ENCODE measurements at places on chromosomes 2 and 18.

DNA sequence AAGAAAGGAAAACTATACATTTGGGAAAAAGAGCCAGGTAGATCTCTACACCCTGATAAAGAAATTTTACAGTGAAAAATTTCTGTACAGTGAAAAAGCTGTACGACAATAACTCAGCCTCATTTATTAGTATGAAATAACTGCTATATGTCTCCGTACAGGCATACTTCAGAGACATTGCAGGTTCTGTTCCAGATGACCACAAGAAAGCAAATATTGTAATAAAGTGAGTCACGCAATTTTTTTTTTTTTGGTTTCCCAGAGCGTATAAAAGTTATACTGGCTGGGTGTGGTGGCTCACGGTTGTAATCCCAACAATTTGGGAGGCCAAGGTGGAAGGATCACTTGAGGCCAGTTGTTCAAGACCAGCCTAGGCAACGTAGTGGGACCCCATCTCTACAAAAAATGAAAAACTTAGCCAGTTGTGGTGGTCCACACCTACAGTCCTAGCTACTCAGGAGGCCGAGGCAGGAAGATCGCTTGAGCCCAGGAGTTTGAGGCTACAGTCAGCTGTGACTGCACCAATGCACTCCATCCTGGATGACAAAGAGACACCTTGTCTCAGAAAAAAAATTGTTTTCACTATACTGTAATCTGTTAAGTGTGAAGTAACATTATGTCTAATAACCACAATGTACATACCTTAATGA lies 28.2 kb upstream of the AMMECR1L start:
- DNase-seq: peak; percentile 74

DNA sequence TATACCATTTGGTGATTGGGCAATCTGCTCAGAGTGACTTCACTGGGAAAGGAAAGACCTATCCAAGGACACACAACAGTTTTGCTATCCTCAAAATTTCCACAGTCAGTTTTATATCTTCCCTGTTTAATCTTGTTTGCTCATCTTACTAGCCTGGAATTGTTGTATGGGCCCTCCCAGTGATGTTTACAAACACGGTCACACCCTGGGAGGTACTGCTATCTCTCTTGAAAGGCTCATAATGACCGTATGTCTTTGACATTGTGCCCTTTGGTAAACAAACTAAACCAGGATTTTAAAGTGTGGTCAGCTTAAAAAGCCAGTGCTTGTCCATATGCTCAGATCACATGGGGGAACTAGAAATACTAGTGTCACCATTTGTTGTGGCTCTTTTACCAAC lies 277.0 kb downstream of the CDH2 start:
- peak; percentile 28 for DNase-seq

GRCh38 chr2:98483257-98483861 lies 38.7 kb downstream of the INPP4A start:
- DNase-seq: no peak

DNA sequence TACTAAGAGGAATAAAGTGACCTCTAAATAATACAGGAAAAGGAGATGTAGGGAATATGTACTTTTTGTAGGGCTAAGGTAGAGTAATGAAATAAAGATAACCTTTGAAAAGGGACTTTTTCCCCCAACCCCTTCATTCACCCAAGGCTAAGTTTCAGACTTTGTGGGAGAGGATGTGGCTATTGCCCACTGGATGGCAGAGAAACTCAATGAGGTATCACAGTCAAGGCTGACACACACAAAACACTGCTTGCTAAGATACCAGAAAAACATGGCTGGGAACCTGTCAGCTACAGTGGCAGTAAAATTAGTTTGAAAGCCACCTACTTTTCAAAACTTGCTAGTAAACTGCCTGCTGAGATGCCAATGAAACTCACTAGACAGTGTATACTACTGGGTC lies 158.8 kb upstream of the WDSUB1 start:
- DNase-seq: no peak

- DNase-seq: no peak
These were observed 24.6 kb downstream of the ITGB6 start for GRCh38 chr2:160175169-160176134.

- DNase-seq: peak; percentile 49
These were observed 18.2 kb upstream of the TMEM247 start for GRCh38 chr2:46461011-46461674.

- DNase-seq: no peak
These were observed 221.9 kb upstream of the SETBP1 start for GRCh38 chr18:44458777-44459176.

GRCh38 chr18:80095414-80095813 lies 13.6 kb upstream of the ADNP2 start:
- DNase-seq: no peak

GRCh38 chr2:36554531-36554930 lies 43.4 kb downstream of the FEZ2 start:
- no peak for DNase-seq

- DNase-seq: no peak
These were observed 1115.3 kb downstream of the LRP1B start for GRCh38 chr2:141015341-141016047.

DNA sequence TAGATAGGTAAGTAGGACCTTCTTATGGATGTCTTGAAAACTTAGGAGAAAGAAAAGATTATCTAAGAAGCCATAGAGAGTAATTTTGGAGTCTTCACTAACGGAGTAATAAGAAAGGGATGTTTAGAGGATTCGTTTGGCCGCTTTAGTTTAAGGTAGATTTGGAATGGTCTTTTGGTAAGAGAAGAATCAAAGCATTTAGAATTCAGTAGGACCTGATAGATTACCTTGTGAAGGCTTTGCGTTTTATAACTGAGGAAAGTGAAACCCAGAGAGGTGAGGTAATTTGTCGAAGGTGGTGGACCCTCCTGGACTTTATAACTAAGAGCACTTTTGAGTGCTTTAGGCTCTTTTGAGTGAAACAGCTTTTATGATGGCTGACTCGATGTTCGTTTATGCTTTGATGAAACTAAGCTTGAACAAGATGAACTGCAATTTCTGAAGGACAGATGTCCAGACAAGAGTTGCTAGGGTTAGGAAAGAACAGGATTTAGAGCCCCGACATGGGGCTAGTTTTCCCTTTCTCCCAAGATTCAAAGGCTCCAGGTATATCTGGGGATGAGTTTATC lies 1.3 kb downstream of the MYL12B start:
- DNase-seq: no peak

DNA sequence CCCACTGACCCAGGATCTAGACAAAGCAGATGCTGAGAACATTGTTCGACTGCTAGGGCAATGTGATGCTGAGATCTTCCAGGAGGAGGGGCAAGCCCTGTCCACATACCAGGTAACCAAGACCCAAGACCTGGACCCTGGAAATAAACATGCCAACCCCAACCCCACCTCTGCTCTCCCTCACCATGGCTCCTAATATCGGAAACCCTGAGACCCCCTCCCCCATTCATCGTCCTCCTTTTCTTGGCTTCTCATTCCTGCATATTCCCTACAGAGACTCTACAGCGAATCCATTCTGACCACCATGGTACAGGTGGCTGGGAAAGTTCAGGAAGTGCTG lies 619 bp downstream of the GCKR start:
- no peak for DNase-seq

DNA sequence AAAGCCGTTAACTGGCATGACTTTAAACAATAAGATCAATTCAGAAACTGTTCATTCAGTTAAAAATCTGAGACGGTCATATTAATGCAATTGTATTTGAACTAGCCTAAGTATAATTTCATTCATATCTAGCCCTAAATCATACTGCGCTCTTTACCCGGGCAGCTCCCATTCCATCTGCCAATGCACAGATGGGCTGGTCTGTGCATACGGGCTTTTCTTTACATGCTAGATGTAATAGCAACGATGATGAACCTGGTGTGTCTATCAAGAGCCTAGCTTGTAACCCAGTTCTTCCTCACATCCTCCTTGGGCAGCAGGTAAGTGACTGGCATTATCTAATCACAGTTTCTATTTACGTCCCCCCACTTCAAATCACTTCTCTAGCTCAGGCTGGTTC lies 631.5 kb upstream of the KLHL29 start:
- DNase-seq: no peak

DNA sequence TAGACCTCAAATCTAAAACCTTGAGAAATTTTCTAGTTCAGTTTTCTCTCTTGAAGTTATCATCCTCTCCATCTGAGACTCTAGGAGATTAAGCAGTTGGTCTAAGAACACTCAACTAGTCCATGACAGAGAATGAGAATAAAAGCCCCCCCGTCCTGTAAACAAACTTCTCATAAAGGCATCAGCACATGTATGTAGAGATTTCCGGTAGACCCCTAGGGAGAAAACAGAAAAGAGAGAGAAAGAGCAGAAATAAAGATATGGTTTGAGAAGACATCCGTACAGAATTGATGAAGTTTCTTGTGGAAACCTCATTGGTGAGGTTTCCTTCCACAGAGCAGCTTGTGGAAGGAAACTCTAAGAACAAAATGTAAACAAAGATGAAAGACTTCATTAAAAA lies 3.2 kb upstream of the GPR155 start:
- no peak for DNase-seq

- no peak for DNase-seq
These were observed 361.0 kb upstream of the NT5C1B start for GRCh38 chr2:18950361-18950851.

GRCh38 chr2:207879536-207879935 lies 109.8 kb upstream of the FZD5 start:
- DNase-seq: no peak

DNA sequence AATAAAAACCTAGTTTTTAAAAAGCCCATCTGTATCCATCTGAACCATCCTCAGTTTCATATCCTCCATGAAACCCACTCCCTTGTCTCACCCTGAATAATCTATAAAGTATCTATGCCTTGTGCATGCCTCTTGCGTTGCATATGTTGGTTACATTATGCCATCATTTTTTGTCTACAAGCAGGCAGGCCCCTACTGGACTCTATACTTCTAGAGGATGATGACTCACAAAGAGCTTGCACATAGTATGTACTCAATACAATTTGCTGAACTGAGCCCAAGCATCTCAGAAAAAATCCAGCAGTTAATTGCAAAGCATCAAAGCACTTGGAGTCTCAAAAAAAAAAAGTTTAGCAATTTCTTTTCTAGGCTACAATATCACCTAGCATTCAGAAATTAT lies 95.6 kb downstream of the DYM start:
- no peak for DNase-seq

DNA sequence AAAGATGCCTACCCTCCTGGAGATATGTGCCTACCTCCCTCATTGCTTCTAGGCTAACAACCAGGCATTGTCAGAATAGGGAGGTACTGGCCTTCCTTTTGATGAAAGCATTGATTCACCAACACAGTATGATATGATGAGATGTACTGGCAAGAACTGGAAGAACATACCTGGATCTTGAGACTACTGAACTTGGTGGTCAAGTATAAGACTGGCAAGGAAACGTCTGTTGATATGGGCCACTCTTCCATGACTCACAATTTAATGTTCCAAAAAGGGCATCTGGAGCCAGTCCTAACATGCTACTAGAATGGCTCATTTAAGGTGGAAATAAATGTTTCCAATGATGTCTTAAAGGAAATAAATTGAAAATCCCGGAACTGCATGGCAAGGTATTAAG lies 18.1 kb downstream of the DTNB start:
- DNase-seq: no peak

DNA sequence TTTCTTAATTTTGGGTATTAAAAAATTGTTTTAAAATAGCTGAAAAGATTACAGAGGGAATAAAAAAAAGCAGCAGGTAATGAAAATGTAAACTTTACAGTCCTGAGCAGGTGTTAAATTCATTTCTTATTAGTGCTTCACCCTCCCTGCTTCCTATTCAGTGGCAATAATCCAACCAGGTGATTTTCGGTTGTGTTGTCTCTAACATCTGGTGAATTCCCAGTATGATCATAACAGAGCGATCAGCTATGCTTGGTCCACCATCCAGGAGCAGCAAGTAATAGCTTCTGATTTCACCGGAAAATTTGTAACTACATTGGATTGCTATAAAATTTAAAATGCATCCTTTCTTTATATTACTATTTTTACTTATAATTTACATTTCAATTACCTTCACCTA lies 673.1 kb downstream of the SOCS6 start:
- no peak for DNase-seq

DNA sequence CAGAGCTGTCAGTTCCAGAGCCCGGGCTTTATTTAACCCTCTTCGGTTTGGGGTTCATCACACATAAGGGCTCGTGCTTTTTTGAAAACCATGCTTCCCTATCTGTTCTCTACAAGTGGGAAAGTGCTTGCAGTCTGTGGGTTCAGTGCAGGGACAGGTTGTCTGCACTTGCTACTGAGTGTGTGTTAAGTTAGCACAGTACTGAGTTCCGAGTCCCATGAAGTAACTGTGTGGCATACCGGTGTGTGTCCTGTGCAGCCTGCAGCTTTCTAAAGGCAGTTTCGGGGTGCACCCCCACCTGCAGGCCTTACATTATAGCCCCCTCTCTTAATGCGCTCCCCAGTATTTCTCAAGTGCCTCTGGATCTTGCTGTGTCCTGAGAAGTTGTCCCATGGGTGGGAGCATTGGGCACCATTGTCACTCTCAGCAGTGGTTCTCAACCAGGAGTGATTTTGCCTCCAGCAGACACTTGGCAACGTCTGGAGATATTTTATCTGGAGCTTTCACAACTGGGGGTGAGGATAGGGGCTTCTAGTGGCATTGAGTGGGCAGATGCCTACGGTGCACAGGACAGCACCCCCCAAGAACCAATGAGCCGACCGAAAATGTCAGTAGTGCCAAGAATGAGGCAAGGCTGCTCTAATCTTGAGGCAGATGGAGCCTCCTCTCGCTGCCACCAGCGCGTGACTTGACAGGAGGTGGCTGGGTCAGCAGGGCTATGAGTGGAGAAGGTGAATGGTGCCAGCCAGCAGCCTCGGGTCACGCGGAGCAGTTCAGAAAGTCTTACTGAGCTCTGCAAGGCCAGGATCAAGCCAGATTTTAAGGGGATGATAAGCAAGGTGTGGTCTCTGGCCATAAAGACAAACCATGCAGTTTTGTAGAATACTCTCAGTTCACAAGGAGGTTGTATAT lies 152.2 kb downstream of the SMAD7 start:
- no peak for DNase-seq

DNA sequence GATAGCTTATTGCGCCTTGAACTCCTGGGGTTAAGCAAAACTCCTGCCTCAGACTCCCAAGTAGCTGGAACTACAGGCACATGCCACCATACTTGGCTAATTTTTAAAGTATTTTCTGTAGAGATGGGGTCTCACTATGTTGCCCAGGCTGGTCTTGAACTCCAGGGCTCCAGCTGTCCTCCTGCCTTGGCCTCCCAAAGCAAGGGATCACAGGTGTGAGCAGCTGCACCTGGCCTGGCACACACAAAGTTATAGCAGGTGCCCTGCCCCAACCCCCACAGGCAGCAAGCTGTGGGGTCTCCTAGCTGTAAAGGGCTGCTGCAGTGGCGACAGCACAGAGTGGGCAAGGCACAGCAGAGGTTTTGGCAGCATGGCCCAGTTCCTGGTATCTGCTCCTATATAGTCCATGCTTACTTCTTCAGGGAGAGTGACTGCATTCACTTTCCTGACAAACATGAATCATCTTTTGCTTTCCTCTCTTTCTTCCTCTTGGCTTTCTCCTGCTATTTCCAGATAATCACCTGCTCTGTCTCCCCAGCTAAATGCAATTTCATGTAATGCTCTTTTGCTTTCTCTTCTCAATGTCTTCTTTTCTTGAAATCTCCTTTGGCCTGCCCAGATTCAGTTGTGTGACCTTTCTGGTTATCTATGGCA lies 27.3 kb upstream of the METAP1D start:
- DNase-seq: no peak

Measured in SW480 (cell line).